Effector memory CD4-positive, alpha-beta T cell (primary cell): ENCODE measurements at places on chromosomes 1 and 21.

GRCh38 chr1:230621324-230622030 lies 20.8 kb upstream of the COG2 start:
- no peak for DNase-seq

- no peak for DNase-seq
These were observed 19.1 kb downstream of the SLC25A33 start for GRCh38 chr1:9558271-9558945.

DNA sequence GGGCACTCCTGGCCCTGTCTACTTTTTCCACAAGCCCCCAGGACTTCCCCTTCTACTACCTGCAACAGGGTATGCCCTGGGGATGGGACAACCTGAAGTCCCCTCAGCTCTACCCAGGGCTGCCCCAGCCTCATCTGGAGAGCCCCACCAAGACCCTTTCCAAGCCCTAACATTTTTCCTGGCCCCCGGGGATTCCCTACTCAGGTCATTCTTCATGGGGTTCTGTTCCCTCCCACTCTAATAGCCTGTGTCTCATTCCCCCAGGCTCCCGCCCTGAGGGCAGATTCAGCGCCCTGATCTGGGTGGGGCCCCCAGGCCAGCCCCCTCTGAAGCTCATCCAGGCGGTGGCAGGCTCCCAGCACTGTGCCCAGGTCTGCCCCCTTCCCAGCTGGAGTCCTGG lies 9.6 kb downstream of the EXTL1 start:
- no peak for DNase-seq

GRCh38 chr1:169945181-169945580 lies 51.5 kb upstream of the SCYL3 start:
- DNase-seq = no peak

- DNase-seq = no peak
These were observed 48.5 kb downstream of the COL18A1 start for GRCh38 chr21:45453308-45453950.

- no peak for DNase-seq
These were observed 38.2 kb downstream of the TP73 start for GRCh38 chr1:3690282-3691065.

- no peak for DNase-seq
These were observed 40.0 kb downstream of the FCRL5 start for GRCh38 chr1:157512036-157512969.

- DNase-seq = no peak
These were observed 2.5 kb upstream of the ST3GAL3 start for GRCh38 chr1:43704838-43705237.

- DNase-seq = no peak
These were observed 486 bp downstream of the HSPA13 start for GRCh38 chr21:14382486-14382834.

DNA sequence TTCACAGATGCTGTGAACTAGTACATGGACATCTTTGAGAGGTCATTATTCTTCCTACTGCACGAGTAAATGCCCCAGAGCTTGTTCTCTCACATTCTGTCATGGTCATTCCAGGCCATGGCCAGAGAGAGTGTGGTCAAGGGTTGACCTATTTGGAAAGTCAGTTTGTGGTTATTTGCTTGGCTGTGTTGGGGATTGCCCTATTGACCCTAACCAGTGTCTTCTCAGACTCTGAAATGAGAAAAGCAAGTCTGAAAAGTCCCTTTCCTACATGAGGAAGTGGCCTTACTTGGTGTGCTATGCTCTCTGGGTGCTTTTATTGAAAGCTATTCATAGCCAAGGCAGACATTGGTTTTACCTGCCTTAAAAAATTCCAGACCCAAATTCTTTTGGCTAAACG lies 26.6 kb downstream of the CLIC6 start:
- DNase-seq = no peak
